ENCODE measurements at places on chromosomes 1 and 21.

GRCh38 chr1:167121375-167122120 lies 27.7 kb downstream of the STYXL2 start:
- DNase-seq = no peak
- H3K27ac ChIP-seq = no peak overlapping the region
- peak overlapping the region; percentile 72 for H3K4me3 ChIP-seq
- H3K27me3 ChIP-seq = peaks cover 3% of the 10 kb centered on the region

DNA sequence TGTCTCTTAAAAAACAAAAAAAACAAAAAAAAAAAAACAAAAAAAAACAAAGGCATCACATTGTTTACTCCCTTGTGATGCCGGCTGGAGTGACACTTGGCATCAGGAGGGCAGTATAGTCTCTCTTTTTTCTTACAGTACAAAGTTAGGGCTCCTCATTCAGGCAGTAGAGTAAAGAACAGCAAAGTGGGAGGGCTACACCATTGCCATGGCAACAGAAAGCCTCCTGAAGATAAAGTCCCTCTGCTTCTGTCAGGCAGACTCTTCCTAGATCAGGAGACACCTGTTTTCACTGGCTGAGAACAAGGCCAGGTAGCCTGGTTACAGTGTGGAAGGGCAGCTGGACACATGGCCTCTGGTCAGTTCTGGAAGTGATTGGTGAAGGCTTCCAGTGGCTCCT lies 41.3 kb upstream of the RAB3GAP2 start:
- no peaks in the 10 kb centered on the region for H3K4me1 ChIP-seq
- H3K36me3 ChIP-seq = no peaks in the 10 kb centered on the region
- peaks cover 4% of the 10 kb centered on the region for H3K27me3 ChIP-seq
- H3K4me3 ChIP-seq = no peak overlapping the region
- DNase-seq = no peak
- no peak overlapping the region for H3K27ac ChIP-seq

- no peak for DNase-seq
- peak overlapping the region; percentile 89 for H3K27ac ChIP-seq
- H3K27me3 ChIP-seq = no peaks in the 10 kb centered on the region
- peaks cover 77% of the 10 kb centered on the region for H3K4me1 ChIP-seq
- H3K36me3 ChIP-seq = peaks cover 24% of the 10 kb centered on the region
Observed at GRCh38 chr1:27427329-27427728, 34.9 kb downstream of the GPR3 start.

DNA sequence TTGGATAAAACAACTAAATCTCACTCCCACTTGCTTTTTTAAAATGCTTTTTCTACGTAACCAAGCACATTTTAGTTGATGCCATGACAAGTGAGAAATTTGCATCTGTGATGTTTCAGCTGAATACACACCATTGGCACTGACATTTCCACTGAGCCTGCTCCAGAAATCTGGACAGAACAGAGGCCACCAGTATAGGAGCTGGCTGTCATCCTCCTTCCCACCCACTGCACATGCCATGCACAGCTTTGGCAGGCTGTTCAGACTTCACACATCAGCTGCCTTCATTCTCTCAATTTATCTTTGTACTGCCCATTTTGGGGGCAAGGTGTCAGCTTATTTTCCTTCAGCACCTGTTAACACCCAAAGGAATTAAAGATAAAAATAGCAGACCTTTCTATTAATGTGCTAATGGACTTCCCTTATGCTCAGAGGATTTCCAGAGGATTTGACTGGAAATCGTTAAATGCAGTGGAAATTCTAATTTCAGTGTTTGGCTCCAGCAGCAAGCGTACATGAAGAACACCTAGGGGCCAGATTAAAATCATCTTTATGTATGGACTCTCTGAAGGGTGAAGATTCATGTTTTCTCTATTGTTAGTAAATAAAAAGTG lies 12.9 kb upstream of the PODN start:
- no peak for DNase-seq
- no peak overlapping the region for H3K4me3 ChIP-seq
- H3K4me1 ChIP-seq = peaks cover 11% of the 10 kb centered on the region
- peaks cover 22% of the 10 kb centered on the region for H3K36me3 ChIP-seq

- no peaks in the 10 kb centered on the region for H3K36me3 ChIP-seq
- peaks cover 11% of the 10 kb centered on the region for H3K27me3 ChIP-seq
Observed at GRCh38 chr1:3671371-3672180, 19.3 kb downstream of the TP73 start.

- H3K4me1 ChIP-seq = no peaks in the 10 kb centered on the region
- no peak for DNase-seq
- no peaks in the 10 kb centered on the region for H3K36me3 ChIP-seq
- no peak overlapping the region for H3K27ac ChIP-seq
Observed at GRCh38 chr1:218669431-218669830, 324.3 kb downstream of the TGFB2 start.

GRCh38 chr1:100354971-100355394 lies 2.7 kb downstream of the CDC14A start:
- no peak for DNase-seq
- peak overlapping the region; percentile 9 for H3K27ac ChIP-seq
- H3K36me3 ChIP-seq = peaks cover 10% of the 10 kb centered on the region
